ENCODE measurements at places on chromosomes 16 and 17.

GRCh38 chr16:55367866-55368603 lies 44.0 kb downstream of the IRX6 start:
- no peak for DNase-seq

DNA sequence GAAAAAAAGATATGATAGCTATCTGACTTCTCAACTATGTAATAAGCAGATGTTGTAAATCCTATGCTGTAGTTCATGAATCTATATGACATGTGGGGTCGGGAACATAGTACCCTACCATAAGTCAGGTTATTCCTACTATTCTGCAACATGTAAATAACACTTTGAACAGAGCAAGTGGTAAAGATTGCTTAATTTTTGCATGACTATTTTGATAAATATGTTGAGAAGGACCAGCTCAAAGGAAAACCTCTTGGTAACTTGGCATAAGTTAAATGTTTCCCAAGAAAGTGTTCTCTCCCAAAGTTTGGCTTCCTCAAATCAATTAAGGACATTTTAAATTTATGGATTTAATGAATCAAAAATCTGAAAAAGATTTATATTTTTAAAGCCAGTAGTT lies 62.1 kb downstream of the ABHD15 start:
- DNase-seq, result no peak

DNA sequence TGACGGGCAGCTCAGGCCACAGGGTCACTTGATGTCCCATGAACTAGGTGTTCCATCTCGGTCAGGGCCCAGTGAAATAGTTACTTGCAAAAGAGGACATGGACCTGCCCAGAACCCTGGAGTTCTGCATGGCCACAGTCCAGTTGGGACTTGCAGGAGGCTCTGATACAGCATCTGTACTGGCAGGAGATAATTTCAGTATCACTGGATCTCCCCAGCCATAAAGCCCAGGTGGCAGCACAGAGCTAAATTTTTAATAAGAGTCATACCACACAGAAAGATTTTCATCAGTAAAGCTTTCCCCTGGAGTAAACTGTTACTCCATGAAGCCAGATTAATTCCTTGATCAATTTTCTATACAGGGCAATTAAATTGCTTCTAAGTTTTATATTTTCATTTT lies 18.0 kb upstream of the SLC16A5 start:
- DNase-seq, result no peak

DNA sequence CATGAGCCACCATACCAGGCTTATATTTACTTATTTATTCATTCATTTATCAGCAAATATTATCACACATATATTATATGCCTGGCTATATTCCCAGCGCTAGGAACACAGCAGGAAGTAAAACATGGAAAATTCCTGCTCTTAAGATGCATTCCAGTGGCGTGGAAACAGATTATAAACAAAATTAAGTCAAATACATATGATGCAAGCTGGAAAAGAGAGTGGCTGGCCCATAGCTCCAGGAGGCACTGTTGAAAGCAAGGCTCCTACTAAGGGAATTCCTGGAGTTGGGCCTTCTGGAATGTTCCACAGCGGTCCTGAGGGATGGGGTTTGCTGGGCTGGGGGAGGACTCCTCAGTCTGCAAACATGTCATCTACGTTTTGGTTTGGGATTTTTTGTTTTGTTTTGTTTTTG lies 18.4 kb downstream of the ADCY9 start:
- DNase-seq, result no peak

GRCh38 chr16:29674188-29674587 lies 4.8 kb upstream of the QPRT start:
- DNase-seq, result no peak

DNA sequence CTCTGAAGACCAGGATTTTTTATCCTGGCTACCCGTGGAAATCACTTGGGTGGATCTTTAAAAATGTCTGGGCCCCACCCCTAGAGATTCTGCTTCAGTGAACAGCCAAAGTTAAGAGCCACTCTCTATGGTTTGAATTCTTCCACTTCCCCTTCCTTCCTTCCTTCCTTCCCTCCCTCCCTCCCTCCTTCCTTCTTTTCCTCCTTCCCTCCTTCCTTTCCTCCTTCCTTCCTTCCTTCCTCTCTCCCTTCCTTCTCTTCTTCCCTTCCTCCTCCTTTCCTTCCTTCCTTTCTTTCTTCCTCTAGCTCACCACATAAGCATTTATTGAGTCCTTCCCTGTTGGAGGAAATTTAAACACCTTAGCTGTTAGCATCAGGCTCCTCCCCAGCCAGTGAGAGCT lies 203.6 kb downstream of the KATNIP start:
- DNase-seq, result no peak

DNA sequence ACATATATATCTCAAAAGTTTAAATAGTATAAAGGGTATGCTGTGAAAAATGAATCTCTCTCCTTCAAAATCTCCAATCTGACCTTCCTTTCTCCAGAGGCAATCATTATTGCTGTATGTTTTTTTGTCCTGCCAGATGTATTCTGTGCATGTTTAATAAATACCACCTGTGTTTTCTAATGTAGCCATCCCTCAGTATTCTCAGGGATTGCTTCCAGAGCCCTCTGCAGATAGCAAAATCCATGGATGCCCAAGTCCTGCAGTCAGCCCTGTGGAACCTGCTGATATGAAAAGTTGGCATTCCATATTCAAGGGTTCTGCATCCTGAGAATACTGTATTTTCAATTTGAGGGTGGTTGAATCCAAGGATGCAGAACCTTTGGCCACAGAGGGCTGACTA lies 42.9 kb downstream of the BPTF start:
- no peak for DNase-seq

- no peak for DNase-seq
Observed at GRCh38 chr17:19461116-19461515, 50.1 kb downstream of the RNF112 start.

GRCh38 chr17:70030371-70030770 lies 44.7 kb upstream of the KCNJ16 start:
- no peak for DNase-seq

DNA sequence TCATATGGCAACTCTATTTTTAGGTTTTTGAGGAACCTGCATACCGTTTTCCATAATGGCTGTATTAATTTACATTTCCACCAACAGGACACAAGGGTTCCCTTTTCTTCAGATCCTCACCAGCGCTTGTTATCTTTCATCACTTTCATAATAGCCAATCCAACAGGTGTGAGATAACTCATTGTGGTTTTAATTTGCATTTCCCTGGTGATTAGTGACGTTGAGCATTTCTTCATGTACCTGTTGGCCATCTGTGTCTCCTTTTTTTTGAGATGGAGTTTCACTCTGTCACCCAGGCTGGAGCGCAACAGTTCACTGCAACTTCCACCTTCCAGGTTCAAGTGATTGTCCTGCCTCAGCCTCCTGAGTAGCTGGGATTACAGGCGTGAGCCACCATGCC lies 36.2 kb upstream of the ABCC3 start:
- DNase-seq, result no peak

DNA sequence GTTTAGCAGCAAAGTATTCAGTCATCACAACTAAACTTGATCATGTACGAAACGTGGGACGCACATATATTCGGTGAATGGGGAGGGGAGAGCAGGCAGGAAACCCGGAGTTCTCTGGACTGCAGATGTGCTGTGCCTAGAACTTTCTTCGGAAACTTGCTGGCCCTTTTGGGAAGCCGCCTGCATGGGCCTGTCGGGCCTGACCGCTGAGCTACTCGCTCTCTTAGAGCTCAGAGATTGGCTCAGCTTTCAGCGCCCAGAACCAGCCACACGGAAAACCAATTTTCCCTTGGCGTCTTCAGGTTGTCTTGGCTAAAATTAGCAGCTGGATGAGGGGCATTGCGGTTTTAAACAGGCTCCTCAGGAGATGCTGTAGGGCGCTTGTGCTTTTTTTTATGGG lies 38.1 kb downstream of the ZDHHC7 start:
- DNase-seq, result no peak

GRCh38 chr16:7363422-7364417 lies 31.1 kb downstream of the RBFOX1 start:
- DNase-seq, result no peak

DNA sequence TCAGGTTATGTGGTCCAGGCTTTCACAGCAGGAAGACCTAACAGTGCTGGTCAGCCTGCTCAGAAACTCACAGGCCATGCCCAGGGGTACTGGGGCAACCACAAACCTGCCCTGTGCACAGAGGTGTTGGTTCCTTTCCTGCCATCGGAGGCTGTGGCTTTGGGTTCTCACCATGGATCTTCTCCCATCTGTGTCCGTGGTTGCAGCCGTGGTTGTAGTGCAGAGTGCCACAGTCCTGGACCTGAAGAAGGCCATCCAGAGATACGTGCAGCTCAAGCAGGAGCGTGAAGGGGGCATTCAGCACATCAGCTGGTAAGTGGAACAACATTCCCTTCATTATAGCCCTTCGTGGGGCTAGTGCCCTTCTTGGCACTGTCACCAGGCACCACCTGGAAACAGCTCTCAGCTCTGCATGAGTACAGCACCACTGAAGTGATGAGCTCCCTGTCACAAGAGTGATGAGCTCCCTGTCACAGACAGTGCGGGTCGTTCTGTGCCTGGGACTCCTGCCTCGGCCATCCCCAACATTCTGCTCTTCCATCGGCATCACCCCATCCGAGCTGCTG lies 2.0 kb downstream of the SNRNP25 start:
- DNase-seq, result no peak

- DNase-seq, result no peak
Observed at GRCh38 chr16:80610481-80611156, 69.8 kb downstream of the DYNLRB2 start.

All from HuH-7 (cell line).